Bronchus fibroblast of lung (primary cell): ENCODE measurements at places on chromosomes 2 and 18. TPM values are rescaled to one million over a fixed set of nuclear protein-coding genes. Genes with fewer than 3 reads are reported as not detected.

TACR1 gene
- not detected in 2 replicates for total RNA-seq

FABP1 gene
- not detected in 2 replicates for total RNA-seq

AQP4 gene
- not detected in 2 replicates for total RNA-seq

PSMA8 gene
- not detected in 2 replicates for total RNA-seq

RGPD3 gene
- under 0.01 TPM in 1 of 2 replicates, not detected in the other for total RNA-seq

CYP27A1 gene
- 14.6 and 15.9 TPM in 2 replicates for total RNA-seq

RIT2 gene
- not detected in 2 replicates for total RNA-seq

SPEG gene
- 13.2 and 14.0 TPM in 2 replicates for total RNA-seq

MC4R gene
- total RNA-seq: 0.15 TPM in 1 of 2 replicates, not detected in the other

SLC23A3 gene
- total RNA-seq: 0.45 and 0.50 TPM in 2 replicates

CFAP65 gene
- not detected in 2 replicates for total RNA-seq

CYBRD1 gene
- total RNA-seq: 38.7 and 40.5 TPM in 2 replicates

DCC gene
- total RNA-seq: 0.15 and 0.17 TPM in 2 replicates

SLC40A1 gene
- total RNA-seq: 1.7 and 2.1 TPM in 2 replicates

SKOR2 gene
- total RNA-seq: not detected in 2 replicates

USP14 gene
- 11.4 and 14.5 TPM in 2 replicates for total RNA-seq

PJVK gene
- total RNA-seq: 0.84 and 0.89 TPM in 2 replicates

SPAST gene
- 9.4 and 11.4 TPM in 2 replicates for total RNA-seq

ANKAR gene
- 0.67 and 1.3 TPM in 2 replicates for total RNA-seq

IL1F10 gene
- total RNA-seq: not detected in 2 replicates

DSEL gene
- total RNA-seq: 18.0 and 21.5 TPM in 2 replicates

ACVR1C gene
- not detected in 2 replicates for total RNA-seq

ARL6IP6 gene
- total RNA-seq: 28.2 and 29.3 TPM in 2 replicates

PGAP1 gene
- 1.5 and 2.5 TPM in 2 replicates for total RNA-seq

SYT4 gene
- not detected in 2 replicates for total RNA-seq

HTR2B gene
- total RNA-seq: under 0.01 and 0.30 TPM in 2 replicates

CDCA7 gene
- 29.3 and 33.8 TPM in 2 replicates for total RNA-seq

ACADL gene
- under 0.01 TPM in 1 of 2 replicates, not detected in the other for total RNA-seq

CTIF gene
- 10.1 and 11.4 TPM in 2 replicates for total RNA-seq
